Stimulated activated CD4-positive, alpha-beta T cell treated with anti-CD3 and anti-CD28 coated beads, Interleukin-2, amount 100 ng/mL, for 4 hours (primary cell): ENCODE measurements at places on chromosomes 5 and 9.

DNA sequence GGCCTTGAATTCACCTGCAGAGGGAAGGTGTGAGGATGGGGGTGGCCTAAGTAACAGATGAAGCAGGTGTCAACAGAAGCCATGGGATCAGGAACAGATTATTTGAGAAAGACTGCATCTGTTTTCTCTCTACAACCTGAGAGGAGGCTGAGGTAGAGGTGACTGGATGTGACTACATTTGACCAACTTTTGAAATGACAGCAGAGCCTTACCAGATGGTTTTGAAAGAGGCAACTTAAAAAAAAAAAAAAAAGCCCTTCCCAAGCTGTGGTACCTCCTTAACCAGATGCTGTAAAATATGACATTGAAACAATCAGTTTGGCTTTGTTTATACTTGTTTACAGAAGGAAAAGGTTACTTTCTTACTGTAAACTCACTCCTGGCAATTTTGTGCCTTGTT, 108.6 kb downstream of the TRIO start:
- no peak for DNase-seq

DNA sequence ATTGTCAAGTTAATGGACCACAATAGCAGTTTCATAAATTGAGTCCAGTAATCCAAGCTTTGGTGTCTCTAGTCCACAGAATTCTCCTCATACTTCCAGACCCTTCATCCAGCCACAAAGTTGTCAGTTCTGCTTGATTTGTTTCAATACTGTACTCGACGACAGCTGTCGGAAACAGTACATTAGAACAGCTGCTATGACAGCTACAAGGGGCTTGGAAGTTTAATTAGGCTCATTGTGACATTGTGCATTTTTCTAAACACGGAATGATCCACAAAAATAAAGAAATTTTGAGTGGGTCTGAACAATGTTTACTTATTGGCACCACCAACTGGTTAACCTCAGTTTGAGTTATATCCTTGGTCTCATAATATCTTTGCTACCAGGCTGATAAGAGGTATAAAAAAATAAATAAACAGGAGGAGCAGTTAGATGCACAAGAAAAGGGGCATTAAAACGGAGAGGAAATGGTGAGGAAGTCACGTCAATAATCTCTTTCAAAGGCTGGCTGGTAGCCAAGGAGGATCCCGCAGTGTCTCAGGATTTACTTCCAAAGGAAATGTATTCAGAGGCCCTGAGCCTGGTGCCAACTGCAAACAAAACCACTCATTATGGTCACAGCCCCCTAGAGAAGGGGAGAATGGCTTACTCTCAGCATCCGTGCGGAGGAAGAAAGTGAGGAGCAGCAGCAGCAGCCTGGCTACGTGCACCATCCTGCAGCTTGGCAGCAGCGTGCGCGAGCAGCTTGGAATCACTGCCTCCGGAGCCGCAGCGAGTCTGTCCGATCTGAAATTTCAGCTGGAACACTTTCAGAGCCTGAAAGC, 933.8 kb upstream of the DMAC1 start:
- DNase-seq = no peak

- DNase-seq = no peak
These were observed 605 bp downstream of the CHSY3 start for GRCh38 chr5:129904667-129905472.

GRCh38 chr5:149803641-149804468, 73.7 kb downstream of the PPARGC1B start:
- no peak for DNase-seq

DNA sequence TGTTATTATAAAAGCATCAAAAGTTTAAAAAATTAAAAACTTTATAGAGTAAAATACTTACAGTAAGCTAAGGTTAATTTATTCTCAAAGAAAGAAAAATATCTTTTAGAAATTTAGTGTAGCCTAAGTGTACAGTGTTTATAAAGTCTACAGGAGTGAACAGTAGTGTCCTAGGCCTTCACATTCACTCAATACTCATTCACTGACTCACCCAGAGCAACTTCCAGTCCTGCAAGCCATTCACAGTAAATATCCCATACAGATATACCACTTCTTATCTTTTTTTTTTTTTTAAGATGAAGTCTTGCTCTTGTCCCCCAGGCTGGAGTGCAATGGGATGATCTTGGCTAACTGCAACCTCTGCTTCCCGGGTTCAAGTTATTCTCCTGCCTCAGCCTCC, 73.1 kb upstream of the FST start:
- no peak for DNase-seq

DNA sequence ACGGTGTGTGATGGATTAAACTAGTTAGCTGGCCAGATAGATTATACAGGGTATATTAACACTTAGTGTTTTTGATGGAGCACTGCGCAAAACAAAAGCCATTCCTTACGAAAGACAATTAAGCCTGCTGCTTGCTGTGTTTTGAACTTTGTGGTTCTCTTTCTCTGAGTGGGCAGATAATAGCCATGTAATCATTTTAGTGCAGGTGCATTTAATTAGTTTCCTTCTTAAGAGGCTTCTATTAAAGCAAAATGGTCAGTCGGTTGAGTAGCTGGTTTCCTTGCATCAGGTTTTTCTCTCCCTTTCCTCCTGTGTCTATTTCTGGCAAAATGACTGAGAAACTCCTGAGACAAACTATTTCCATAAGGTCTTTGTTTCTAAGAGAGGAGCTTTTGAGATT, 512.5 kb downstream of the DMAC1 start:
- DNase-seq = no peak

DNA sequence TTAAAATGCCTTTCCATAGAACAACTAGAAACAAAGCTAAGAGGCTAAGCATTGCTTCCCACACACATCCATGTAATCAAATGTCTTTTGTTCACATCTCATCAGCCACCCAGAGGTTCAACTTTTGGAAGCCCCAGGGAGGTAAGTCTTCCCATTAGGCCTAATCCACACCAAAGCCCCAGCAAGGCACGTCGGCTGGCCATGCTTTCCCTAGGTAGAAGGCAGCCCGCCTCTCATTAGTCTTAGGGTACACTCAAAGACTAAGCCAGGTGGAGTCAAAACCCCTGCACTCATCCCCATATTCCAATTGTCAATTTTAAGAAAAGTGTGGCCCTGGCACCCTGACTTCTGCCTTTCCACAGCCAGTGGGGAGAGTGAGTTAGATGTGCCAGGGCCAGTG, 87.9 kb downstream of the ATPSCKMT start:
- no peak for DNase-seq

DNA sequence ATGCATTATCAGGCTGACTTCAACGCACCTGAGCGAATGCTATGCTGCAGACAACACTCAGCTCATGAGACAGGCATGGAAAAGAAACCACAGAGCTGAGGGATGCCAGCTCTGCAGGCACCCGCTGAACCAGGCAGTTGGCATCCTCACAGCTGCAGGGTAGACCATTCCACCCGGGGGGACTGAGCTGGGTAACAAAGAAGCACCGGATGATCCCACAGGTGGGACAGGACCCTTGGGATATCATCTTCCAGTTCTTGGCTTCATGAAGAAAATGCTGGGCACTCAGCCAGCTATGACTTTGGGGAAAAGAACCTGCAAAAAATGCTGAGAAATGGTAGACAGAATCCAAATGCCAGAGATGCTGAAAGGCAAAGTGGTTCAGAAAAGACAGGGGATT, 9.6 kb downstream of the EPB41L4B start:
- DNase-seq = no peak
